ENCODE measurements at places on chromosomes 4 and X. TPM values are rescaled to one million over a fixed set of nuclear protein-coding genes. Genes with fewer than 3 reads are reported as not detected.
A peak's percentile ranks its signal among the peaks of the same experiment; 100 is the strongest.

KIF4A gene
- polyA plus RNA-seq = 5.2 TPM

NPY1R gene
- polyA plus RNA-seq = 2.0 TPM

PDE6B gene
- 17.0 TPM for polyA plus RNA-seq

MAGED4B gene
- 34.2 TPM for polyA plus RNA-seq

KLHL15 gene
- 10.0 TPM for polyA plus RNA-seq

GRCh38 chrX:132602701-132603100 lies 113.9 kb upstream of the MBNL3 start:
- no peak for DNase-seq

DNA sequence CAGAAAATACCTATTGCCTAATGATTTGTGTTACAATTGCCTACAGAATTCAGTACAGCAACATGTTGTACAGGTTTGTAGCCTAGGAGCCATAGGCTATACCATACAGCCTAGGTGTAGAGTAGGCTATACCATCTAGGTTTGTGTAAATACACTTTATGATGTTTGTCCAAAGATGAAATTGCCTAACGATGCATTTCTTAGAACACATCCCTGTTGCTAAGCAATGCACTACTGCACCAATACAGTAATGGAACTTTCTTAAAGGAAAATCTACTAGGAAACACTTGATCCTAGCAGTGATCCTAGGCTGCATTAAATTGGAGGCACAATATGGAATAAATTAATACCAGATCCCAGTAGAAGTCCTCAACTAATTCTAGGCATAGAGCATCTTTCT lies 18.3 kb downstream of the NOA1 start:
- no peak for DNase-seq

DNA sequence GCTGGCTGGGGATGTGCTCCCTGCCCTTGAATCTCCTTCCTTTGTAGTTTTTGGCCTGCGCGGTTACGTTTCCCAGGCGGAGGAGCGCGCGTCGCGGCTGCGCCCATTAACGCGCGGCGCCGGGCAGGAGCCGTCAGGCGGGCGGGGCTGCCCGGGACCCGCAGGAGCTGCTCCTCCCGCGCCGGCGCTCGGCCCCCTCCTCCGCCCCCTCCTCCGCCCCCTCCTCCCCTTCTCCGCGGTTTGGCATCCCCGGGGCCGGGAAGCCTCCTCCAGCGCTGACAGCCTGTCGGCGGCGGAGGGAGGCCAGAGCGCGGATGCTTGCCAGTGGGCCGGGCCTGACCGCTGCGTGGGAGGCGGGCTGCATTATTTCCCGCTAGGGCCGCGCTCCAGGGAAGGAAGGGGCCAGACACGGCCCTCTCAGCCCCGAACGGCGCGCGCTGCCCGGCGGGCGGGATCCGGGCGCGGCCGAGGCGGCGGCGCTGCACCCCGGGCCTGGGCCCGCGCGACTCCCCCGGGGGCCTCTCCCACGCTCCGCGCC lies at the start of gene DCLK2:
Gene DCLK2, plus strand, starts transcription at position 405 of the 538 bp plus-strand sequence. CDS start 583 bp downstream, outside the sequence.
- DNase-seq = peak; percentile 82

GRCh38 chr4:144801731-144802130 lies 155.8 kb downstream of the HHIP start:
- no peak for DNase-seq

DNA sequence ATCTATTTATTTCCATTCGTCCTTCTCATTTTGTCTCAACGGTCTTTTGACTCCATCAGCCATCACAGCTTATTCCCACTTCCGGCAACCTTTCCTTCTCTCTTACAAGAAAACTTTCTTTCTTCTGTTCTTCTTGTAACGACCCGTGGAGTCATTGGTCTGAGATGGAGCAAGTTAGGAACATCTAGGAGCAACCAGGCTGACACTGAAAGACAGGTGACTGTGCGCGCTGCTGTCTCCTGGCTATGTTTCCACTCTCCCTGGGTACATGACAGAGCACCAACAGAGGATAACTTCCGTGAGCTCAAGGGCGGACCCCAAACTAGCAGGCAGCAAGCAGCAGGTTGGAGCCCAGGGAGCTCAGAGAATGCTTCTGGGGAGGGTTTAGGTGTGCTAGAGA lies 2.5 kb downstream of the FGF5 start:
- DNase-seq = no peak

DNA sequence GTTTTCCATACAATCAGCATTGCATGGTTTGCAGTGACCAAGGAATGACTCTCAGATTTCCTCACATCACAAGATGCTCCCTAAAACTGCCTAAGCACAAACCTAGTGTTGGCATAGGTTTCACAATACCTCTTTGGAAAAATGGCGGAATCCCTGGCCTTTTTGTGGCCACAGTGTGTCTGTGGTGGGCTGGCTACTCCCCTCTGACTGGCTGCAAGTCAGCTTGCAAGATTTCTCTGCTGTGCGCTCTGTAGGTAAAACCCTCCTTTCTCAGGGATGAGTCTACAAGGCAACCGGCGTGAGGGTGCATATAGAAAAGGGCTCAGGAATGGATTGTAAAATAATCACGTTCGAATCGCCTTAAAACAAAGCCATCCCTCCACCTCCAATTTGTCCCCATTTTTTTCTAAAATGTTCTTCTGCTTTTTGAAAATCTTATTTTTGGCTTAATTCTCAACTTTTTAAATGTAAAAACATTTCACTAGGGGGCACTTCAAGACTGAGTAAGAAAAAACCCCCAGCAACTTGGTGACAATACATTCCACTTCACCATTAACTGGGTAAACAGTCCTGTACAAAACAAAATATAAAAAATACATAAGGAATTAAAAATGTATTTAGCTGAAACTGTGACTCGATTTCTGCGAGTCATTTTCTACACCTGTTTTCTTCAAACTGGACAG lies 235.6 kb downstream of the STIM2 start:
- DNase-seq = no peak

GRCh38 chr4:1285151-1285789 lies 4.4 kb upstream of the MAEA start:
- DNase-seq = no peak

DNA sequence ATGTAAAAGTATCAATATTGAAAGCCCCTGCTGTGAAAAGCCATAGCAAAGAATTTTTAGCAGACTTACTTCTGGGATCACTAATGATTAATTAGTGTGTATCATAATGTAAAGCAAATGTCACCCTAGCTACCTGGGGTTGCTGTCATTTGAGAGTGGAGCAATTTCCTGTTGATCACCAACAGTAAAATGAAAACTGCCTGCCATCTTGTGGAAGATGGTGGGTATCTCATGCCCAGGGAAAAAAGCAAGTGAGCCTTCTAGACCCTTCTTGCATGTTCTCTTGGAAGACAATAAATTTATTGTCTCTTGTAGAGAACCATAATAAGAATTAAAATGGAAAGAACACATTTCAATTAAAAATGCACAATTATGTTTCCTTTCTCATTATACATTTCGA lies 360.2 kb downstream of the ZIC3 start:
- DNase-seq = no peak

GRCh38 chrX:77820091-77820727 lies 34.2 kb upstream of the ATRX start:
- DNase-seq = peak; percentile 3

DNA sequence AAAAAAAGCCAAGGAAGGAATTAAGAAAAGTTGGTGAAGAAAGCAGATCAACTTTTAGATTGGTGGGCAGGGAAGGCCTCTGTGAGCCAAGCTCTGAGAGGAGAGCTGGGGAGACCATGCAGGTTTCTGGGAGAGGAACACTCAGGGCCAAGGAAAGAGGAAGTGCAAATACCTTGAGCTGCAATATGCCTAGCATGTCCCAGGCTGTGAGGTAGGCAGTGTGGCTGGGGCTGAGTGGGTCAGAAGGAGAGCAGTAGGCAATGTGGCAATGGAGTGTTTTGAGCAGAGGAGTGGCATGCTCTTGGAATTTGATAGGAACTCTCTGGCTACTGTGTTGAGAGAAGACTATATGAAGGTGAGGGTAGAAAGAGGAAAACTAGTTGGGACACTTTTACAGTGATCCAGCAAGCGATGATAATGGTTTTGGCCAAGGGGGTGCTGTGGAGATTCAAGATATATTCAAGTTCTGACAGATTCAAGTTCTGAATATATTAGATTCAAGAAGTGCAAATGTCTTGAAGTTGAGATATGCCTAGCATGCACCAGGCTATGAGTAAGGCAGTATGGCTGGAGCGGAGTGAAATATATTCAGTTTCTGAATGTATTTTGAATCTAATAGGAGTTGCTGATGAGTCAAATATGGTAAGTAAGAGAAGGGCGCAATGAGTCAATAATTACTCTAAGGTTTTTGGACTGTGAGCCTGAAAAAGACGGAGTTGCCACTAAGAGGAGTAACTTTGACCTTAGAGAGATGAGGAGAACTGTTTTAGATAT lies 172.5 kb downstream of the CAMK2D start:
- no peak for DNase-seq

Data from hindlimb muscle (tissue), 1 donor.